ENCODE measurements at places on chromosomes 13 and 19.
A peak's percentile ranks its signal among the peaks of the same experiment; 100 is the strongest.

DNA sequence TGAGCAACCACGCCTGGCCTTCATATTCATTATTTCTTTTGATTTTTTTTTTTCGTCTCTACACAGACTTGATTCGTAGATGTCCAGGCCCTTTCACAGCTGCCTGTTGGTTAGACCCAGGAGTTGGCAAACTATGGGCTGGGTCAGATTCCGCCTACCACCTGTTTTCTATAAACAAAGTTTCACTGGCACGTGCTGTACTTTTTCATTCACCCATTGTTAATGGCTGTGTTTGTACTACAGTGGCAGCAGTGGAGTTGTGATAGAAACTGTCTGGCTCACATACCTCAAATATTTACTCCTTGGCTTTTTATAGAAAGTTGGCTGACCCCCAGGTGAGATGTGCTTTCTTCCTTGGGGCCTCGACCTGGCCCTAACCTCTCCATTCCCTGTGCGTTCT is 72.9 kb upstream of the TEX29 start:
- no peak for DNase-seq

GRCh38 chr19:53873773-53874605 is 6.3 kb downstream of the MYADM start:
- no peak for DNase-seq

DNA sequence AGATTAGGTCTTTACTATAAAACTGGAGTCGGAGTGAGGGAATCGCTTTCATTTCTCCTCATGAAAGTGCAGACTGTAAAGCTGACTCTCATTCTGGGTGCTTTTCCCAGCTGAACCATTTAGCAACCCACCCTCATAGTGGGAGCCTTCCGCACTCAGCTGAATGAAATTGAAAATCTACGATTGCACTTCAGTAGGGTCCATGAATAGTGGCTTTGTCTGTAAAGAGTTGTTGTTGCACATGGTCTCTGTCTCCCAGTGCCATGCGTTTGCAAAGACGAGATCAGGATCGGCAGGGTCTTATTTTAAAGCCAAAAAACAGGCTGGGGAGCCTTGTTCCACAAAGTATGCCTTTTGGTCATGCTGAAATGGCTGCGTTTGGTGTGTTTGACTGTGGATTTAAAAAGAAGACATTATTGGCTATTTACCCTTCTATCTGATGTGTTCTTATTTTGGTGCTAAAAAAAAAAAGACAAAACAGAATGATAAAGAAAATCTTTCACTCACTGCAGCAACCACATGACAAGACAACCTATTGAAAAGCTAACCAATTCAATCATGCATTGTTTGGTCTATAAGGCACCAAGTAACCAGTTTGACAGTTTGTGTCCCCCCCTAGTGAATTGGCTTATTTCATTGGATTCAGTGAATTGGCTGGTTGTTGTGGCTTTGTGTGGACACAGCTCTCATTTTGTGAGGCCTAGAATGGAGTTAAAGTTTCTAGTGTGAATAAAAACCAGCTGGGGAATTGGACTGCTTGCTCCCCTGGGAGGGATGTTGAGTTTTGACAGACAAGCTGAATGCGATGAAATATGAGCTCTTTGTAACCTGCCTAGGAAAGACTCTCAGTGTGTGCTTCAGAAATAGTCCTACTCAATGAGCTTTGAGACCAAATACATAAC is 65.6 kb downstream of the ARHGAP35 start:
- no peak for DNase-seq

- no peak for DNase-seq
Observed at GRCh38 chr13:55160867-55161266, 1979.9 kb upstream of the PRR20A start.

DNA sequence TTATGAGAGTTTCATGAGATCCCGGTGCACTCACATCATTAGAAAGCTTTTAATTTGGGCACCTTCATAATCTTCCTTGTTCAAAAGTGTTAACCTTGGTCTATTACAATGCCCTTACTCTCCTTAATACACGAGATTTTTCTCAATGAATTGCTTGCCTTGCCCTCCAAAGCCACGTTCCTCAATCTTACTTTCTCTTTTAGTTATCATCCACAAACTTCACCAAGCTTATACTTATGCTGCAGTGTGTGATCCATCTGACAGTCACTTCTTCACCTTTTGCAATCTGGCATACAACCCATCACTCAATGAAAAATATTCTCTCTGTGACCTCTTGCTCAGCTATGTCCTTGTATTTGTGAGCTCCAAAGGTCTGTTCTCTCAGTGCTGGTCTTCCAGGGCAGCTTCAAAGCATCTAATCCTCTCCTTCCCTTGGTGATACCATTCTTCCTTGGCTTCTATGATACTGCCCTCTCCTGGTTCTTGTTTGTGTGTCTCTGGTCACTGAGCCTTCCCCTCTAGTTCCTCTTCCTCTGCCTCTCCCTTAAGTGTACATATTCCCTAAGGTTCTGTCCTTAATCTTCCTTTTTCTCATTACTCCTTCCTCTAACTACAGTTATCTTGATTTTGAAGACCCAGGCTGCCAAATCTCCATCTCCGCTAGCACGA is 202.2 kb upstream of the STARD13 start:
- no peak for DNase-seq

- no peak for DNase-seq
Observed at GRCh38 chr13:51576754-51577153, 7.5 kb upstream of the WDFY2 start.

DNA sequence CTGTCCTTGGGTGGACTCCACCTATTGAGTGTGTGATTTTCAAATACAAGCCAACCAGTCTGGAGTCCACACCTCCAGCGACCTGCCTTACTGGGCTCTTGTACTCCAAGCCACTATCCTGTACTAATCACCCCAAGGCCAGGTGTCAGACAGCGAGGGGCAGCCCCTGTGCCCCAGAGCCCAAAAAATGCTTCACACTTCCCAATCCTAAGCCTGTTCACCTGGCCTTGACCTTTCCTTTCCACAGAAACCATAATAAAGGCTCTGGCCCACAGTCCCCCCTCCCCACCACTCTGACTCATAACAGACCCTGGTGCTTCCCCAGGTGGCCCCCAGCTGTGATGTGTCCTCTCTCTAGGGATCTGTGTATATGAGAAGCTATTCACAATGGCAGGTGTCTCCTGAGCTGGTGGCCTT is 3.9 kb downstream of the CD209 start:
- no peak for DNase-seq

- no peak for DNase-seq
Observed at GRCh38 chr13:102091231-102091630, 310.6 kb downstream of the FGF14 start.

- DNase-seq: no peak
Observed at GRCh38 chr13:60453490-60453889, 56.5 kb downstream of the TDRD3 start.

DNA sequence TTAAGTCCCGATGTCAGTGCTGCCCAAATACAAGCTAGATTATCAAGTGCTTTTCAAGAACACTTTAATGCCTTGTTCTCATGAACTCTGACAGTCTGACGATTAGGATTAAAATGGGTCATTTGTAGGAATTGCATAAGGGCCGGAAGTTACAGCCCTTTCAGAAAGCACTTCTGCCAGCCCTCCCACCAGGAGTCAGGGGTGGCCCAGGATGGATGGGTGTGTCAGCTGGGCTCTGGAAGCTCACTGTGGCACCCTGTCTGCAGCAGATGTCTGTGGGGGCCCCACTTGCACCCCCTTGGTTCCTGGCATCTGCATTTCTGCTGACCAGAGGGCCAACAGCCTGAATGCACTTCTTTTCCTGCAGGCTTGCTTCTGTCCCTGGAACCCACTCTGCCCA is 712.7 kb downstream of the UQCRFS1 start:
- DNase-seq: no peak

- no peak for DNase-seq
Observed at GRCh38 chr13:30435911-30436451, 13.7 kb downstream of the UBE2L5 start.

- no peak for DNase-seq
Observed at GRCh38 chr19:56838909-56839651, 1.4 kb downstream of the PEG3 start.

DNA sequence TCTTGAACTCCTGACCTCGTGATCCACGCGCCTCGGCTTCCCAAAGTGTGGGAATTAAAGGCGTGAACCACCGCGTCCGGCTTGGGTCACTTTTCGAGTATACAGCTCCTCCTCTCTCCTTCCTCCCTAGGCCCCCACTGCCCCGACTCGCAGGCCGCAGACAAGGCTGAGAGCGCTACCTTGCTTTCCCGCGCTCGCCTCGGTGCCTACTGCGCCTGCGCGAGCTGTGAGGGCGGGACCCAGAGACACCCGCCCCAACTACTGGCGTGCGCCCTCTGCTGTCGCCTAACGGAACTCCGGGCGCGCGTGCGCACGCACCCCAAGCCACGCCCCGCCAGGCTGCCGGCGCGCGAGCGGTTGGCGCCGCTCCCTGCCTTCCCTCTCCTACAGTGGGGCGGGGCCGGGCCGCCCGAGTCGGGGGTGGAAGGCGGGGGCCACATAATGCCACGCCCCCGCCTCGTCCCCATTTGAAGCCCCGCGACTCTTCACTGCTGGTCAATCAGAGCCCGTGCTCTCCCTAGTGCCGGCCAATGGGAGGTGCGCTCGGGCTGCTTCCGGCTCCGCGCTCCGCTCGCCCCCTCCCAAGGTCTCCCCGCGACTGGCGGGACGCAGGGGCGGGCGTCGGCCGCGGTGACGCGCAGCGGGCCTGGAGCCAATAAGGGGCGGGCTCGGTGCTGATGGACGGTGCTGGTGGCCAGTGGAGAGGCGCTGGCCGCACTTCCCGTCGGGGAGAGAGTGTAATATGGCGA is at the start of gene RAB8A:
RAB8A (plus strand) TSS at position 730 of the 749 bp plus-strand sequence; CDS start at position 743, 13 bp downstream.
- peak; percentile 99 for DNase-seq

GRCh38 chr19:38224014-38224862 is at the start of gene DPF1:
Gene DPF1 (minus strand): TSS chr19:38224222. CDS start chr19:38224142, 80 bp downstream.
- DNase-seq: peak; percentile 66

DNA sequence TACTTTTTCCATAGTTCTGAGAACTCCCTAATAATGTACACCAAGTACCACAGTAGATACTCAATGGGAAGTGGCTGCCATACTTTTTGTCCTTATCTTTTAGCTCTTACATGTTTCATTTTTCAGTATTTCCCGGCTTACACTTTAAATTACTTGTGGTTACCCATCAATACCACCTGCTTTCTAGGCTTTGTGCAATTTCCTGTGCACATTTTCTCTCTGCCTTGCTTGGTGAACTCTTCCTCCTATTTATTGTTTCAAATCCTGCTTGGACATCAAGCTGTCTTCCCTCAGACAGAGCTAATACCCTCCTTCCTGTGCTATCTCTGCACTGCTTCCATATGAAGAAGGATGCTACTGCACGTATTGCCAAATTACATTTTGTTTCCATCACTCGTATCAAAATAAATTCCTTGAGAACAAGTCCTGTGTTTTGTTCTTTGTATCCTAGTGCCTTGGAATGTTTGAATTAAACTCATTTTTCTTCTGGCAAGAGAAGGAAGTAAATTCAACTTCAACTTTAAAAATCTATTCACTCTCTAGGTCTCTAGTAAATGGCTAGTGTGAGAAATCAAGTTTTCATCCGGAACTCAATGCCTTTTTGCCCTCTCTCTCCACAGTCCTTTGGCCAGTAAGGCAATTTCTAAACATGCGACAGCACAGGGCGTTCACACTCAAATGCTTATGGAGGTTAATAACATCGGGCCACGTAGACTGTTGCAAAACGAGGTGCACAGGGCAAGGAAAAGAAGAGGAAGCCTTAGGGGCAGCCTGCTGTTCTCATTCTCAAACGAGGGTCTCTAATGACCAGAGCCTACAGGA is 5.6 kb downstream of the ZAR1L start:
- no peak for DNase-seq

DNA sequence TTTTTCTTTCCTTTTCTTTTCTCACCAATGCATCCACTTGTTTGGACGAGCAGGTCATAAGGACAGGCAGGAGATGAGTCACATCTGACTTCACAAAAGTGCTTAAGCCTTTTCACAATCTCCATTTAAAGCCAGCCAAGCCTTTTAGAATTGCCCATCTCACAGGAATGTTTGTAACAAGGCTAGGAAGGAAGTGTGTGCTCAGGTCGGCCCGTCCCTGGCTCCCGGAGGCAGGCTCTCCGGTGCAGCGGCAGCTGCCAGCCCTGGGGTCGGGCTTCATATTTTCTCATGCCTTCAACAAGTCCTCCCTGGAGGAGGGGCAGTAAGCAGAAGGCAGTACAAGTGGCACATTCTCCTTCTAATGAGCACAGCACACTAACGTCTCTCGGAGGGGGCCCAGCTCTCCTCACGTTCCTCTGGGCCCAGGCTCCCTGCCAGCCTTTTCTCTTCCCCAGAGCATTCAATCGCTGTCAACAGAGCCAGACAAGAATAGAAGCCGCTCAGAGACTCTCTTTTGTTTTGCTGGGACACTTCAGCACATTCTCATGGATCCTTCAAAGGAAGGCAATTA is 180.5 kb downstream of the COL4A1 start:
- DNase-seq: no peak

DNA sequence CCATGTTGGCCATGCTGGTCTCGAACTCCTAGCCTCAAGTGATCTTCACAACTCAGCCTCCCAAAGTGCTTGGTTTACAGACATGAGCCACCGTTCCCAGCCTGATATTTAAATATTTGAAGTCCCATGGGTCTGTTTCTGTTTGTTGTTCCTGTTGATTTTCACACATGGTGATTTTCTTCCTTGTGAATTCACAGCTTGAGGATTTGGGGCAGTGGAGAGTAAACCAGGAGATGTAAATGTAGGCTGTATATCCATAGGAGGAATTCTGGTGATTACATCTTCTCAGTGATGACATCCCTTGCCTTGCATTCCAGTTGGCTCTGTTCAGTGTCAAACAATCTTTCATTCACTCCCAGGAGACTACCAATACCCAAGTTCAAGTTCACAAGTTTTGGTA is 471.9 kb downstream of the KCTD12 start:
- no peak for DNase-seq

- DNase-seq: no peak
Observed at GRCh38 chr13:97977982-97978381, 24.5 kb downstream of the IPO5 start.

GRCh38 chr13:46134961-46135522 is 30.2 kb upstream of the CPB2 start:
- DNase-seq: no peak

DNA sequence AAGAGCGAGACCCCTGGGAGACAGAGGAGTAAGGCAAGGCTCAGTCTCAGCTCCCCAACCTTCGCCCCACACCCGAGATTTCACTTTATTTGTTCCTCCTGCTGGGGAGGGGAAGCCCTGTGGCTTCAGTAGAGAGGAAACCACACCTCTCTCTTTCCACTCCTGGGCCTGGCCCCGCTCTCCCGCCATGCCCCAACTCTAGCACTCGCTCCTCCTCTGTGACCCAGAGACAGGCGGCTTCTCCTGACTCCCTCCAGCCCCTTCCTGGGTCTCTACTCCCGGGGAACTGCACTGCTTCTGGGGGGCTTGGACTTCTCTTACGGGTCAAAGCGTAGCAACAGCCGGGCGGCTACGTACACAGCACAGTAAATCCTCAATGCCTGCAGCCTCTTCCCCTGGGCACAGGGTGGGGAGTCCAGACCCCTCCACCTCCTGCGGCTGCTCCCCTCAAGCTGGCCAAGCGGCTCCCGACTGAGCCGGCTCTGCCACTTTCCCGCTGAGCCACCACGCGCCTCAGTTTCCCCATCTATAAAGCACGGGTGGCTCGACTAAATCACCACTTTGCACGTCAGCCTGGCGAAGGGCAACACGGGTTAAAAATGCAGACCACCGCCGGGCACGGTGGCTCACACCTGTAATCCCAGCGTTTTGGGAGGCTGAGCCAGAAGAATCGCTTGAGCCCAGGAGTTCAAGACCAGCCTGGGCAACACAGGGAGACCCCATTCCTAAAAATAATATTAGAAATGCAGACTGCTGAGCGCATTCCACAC is 1.4 kb downstream of the RNF126 start:
- DNase-seq: peak; percentile 49
